ENCODE measurements at places on chromosomes 11 and 22. TPM values are rescaled to one million over a fixed set of nuclear protein-coding genes. Genes with fewer than 3 reads are reported as not detected.

DNA sequence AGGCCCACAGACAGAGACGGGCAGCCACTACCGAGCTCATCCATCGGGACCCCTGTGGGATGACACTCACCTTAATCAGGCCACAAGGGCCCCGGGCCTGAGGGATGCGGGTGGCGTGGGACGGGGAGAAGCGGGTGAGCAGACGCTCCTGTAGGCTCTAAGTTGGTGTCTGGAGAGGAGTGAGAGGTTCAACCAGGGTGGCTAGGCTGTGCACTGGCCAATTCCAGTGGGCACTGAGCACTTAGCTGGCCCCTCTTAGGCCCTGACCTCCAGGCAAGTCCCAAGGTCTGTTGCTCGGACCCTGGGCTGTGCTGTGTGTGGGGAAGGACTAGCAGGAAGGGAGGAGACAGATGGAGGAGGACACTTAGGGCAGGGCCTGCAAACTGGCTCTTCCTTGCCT lies 139.3 kb downstream of the ST3GAL4 start:
- no peak for DNase-seq

DNA sequence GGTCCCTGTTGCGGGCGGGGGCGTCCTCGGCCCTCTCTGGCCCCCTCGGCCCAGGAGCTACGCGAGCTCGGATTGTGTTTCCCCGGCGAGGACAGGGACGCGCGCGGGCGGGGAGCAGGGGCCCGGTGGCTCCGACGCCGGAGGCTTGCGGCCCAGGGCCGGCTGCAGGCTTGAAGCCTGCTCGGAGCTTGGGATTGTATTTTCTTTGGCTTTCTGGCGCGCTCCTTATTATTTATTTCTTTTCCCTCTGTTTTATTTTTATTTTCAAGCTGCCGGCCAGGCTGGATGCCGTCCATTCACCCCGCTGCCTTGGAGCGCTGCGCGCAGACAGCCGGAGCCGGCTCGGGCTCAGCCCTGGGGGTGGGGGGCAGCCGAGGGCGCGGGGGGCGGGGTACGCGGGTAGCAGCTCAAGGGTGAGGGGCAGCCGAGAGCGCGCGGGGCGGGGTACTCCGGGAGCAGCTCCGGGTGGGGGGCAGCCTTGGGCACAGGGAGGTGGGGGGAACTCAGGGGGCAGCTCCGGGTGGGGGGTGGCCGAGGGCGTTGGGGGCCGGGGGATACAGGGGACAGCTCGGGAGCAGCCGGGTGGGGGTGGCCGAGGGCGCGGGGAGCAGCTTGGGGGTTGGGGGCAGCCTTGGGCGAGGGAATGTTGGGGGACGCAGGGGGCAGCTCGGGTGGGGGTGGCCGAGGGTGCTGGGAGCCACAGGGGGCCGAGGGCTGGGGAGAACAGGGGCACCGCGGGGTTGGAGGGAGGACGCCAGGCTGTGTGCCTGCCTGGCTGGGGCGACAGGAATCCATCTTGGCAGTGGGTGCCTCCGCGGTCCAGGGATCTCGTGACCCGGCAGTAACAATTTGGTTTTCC lies 42.7 kb downstream of the KCNJ1 start:
- no peak for DNase-seq

DNA sequence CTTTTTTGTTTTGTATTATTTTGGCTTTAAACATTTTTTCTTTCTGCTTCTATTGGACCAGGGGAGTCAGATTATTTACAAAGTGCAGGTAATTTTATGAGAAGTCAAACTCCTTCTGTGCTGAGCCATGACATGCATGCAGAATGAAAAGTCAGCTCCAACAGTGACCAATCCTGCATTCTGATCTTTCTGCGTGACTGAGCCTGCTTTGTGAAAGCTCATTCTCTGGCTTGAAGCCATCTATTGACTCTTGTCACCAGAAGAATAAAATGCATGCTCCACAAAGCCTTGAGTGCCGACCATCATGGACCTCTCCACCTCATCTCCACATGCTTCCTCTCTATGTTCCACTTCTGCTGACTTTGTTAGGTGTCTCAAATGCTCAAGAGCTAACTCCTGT lies 50.2 kb downstream of the MIAT start:
- DNase-seq = no peak

GRCh38 chr11:89235083-89235482 lies 57.4 kb downstream of the TYR start:
- DNase-seq = no peak

ISX gene
- not detected for total RNA-seq

PKDREJ gene
- not detected for total RNA-seq

All from uterus (tissue), 4 donors.